ENCODE measurements at places on chromosomes 5 and 9.

- no peak for DNase-seq
Observed at GRCh38 chr9:29339387-29339786, 1766.1 kb upstream of the C9orf72 start.

- DNase-seq, result no peak
Observed at GRCh38 chr9:22141908-22142307, 132.8 kb upstream of the CDKN2B start.

GRCh38 chr9:111937781-111938426 lies 41.3 kb downstream of the UGCG start:
- no peak for DNase-seq

DNA sequence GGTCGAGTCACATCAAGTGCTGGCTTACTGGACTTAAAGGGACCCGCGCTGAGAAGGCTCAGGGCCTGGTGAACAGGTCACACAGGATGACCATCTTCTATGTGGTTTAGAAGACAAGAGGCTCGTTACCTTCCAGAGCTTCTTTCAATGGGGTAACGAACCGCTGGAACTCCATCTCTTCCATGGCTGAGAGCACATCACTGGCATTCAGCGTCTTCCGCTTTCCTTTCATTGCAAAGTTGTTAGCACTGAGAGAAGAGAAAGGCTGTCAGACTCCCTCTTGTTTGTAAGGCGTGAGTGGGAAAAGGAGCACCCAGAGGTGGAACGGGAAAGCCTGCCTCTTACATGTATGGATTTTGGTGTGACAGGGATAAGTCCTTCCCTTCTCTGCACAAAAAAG lies 994 bp downstream of the POLE3 start:
- no peak for DNase-seq

GRCh38 chr9:128275198-128276007 lies at the start of gene GOLGA2:
TSS of gene GOLGA2 (minus strand) at chr9:128276007. CDS start at chr9:128275976, 31 bp downstream.
- DNase-seq, result no peak

DNA sequence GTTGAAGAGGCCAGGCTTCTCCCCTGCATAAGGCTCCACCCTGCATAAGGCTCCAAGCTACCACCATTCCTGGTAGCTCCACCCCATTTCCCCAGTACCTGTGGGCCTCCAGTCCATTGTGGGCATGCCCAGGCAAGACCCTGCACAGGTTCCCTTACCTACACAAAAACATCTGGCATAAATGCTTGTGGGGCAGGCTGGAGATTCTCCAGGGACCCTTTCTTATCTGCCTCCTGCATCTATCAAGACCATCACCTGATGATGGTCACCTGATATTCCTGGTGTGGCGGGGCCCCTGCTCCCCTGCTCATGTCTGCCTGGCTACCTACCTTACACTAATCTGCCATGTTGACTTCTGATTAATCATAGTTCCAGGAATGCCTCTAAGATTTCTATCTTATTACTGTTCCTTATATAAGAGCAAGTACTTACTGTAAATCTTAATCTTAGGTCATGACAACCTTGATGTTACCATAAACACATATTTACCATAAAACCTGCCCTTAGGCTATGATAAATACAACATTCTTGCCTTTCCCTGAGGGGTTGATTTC lies 41.0 kb downstream of the FGD3 start:
- DNase-seq, result no peak

- no peak for DNase-seq
Observed at GRCh38 chr9:87280421-87280820, 217.2 kb upstream of the DAPK1 start.

GRCh38 chr5:164071671-164072070 lies 566.3 kb downstream of the MAT2B start:
- DNase-seq, result no peak

DNA sequence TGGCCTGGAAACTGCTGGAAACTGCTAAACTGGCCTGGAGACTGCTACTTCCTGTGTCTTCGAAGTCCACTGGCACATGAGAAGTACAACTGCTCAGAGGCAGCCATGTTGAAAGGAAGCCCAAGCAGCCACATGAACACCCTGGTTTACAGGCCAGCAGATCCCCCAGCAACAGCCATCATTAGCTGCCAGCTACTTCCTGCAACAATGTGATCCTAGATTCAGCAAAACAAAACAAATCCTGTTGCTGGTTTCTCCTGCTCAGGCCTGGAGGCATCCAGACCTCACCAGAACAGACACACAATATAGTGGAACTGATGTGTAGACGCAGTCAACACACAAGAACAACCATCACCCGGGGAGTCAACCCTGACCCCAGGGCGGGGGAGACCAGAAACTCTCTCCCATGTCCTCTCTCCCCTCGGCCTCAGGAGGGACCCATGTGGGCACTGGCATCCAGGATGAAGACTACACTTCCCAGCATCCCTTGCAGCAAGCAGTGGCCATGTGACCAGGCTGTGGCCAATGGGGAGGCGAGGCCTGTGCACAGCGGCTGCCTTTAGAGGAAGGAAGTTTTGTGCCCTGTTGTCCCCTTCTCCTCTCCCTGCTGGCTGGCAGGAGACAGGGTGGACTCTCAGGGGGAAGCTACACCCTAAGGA lies 9.2 kb upstream of the LCN15 start:
- no peak for DNase-seq

DNA sequence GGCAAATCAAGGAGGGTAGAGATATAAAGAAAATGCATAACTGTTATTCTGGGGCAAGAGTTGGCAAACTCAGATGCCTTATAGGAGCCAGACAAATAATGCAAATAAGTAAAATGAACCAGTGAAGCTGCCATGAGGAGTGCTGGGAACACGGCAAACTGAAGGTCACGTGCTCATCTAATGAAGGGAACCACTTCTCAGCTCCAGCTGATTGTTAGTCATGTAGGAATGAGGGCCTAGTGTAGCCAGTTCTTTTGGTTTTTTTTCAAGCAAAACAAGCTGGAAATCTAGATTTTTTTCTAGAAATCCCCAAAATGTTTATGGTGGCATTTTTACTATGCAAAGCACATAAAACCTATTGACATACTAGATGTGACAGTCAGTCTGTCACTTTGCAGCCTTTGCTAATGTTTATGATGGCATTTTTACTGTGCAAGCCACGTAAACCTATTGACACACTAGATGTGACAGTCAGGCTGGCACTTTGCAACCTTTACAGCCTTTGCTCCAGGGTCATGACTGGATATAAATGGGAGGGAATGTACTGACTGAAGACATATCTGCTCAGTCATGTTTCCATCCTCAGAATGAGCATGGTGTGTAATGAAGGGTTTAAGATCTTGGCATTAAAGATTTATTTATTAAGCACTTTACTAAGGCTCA lies 39.4 kb downstream of the RUSC2 start:
- no peak for DNase-seq

GRCh38 chr5:139204196-139204595 lies 6.0 kb upstream of the SIL1 start:
- no peak for DNase-seq

DNA sequence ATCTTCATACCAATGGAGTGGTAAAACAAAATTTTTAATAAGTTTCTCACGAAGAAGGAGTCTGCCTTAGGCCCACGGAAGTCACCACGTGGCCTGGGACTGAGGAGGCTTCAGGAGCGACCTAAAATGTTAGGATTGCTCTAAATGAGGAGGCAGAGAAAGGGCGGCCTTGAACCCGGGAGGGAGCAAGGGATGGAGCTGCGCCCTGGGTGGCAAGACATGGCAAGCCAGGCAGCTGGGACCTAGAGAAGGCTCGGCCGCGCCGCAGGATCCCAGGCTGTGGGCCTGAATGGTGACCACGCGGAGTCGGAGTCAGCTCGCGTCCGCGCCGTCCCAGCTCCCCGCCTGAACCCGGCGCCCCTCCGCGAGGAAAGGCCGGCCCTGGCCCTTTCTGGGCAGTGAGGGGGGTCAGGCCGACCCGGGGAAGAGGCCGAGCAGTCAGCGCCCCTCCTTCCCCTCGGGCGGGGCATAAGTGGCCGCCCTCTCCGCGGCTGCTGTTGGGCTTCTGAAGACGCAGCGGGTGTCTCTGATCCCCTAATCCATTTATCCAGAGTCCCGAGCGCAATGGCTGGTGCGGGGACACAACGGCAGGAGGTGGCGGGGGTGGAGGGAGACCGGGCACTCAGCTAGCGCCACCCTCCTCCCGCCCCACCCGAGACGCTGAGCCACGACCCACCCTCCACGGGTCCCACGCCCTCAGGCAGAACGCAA lies 10.6 kb downstream of the IRX1 start:
- no peak for DNase-seq

DNA sequence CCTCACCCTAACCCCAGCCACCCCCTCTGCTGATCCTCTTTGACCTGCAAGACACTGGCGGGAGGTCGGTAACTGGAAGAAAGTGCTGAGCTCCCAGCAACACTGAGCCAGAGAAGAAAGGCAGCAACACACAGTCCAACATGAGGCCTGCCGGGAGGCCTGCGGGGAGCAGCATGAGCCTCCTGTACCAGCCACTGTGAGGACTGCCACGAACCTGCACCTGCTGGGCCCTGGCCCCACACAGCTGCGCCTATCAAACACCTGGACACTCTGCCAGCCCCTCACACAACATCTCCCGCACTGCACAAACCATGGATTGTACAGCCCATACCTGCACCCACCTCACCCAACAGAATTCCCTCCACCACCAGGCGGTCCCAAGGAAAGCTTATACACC lies 18.3 kb downstream of the CAMK2A start:
- DNase-seq, result no peak

DNA sequence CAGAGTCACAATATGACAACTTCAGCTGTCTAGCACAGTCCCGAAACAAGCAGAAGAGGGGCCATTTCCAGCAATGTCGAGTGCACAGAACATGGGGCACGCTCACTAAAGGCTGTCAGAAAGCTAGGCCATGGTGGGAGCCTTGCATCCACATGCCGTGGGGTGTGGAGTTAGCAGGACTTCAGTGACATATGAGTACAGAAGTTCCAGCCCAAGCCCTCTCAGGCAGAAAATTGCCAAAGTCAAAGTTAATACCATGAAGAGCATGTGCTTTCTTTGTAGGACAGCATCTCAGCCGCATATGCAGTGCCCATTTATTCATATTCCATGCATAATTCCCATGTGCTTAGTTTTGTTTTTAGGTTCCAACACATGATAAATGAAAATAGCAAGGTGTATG lies 26.7 kb downstream of the ECM2 start:
- no peak for DNase-seq

GRCh38 chr9:116687754-116688135 lies 640 bp downstream of the TRIM32 start:
- DNase-seq, result peak; percentile 22

- no peak for DNase-seq
Observed at GRCh38 chr9:130845901-130846481, 10.9 kb downstream of the ABL1 start.

- DNase-seq, result no peak
Observed at GRCh38 chr9:94079236-94079635, 5.0 kb upstream of the PTPDC1 start.

DNA sequence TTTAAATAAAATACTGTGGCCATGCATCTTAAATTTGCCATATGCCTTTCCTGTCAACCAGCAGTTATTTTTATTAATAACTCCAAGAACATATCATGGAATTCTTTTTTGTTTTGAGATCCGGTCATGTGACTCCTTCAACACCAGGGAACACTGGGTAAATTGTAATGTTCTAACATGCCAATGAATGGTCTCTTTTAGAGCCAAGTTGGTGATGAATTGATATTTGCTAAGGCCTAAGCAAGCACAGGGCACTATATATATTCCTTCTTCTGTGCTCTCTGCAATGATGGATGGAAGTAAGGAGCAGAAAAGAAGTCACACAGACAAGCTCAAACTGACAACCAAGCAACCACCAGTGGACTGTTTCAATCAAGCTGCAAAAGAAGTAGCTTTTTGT lies 124.0 kb downstream of the EFNA5 start:
- DNase-seq, result no peak

Measured in NCI-H1092 treated with DMSO at 0.1 percent for 48 hours (cell line).